ENCODE measurements at places on chromosomes 1 and 21. TPM values are rescaled to one million over a fixed set of nuclear protein-coding genes. Genes with fewer than 3 reads are reported as not detected.

Gene MCOLN2
- 142 TPM for total RNA-seq

Gene PTCH2
- 0.59 TPM for total RNA-seq

Gene SELP
- total RNA-seq: 0.16 TPM

Gene USH2A
- total RNA-seq: not detected

Gene RIPK4
- total RNA-seq: not detected

- no peak for DNase-seq
Observed at GRCh38 chr21:26115899-26116298, 54.7 kb downstream of the APP start.

GRCh38 chr1:244273845-244274619, 177.7 kb downstream of the ADSS2 start:
- no peak for DNase-seq

DNA sequence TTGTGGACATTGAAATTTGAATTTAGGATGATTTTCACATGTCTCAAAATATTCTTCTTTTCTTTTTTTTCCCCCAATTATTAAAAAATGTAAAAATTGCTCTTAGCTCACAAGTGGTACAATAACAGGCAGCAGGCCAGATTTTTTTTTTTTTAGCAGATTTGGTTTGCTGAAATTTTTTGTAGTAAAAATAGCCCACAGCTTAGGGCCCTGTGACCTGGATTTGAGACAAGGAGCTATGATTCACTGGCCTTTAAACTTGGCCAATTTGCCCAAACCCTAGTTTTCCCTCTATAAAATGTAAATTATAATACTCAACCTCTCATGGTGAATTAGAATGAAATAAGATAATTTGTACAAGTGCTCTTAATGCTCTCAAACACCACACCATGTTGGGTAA, 253.8 kb downstream of the DYRK1A start:
- DNase-seq: no peak

DNA sequence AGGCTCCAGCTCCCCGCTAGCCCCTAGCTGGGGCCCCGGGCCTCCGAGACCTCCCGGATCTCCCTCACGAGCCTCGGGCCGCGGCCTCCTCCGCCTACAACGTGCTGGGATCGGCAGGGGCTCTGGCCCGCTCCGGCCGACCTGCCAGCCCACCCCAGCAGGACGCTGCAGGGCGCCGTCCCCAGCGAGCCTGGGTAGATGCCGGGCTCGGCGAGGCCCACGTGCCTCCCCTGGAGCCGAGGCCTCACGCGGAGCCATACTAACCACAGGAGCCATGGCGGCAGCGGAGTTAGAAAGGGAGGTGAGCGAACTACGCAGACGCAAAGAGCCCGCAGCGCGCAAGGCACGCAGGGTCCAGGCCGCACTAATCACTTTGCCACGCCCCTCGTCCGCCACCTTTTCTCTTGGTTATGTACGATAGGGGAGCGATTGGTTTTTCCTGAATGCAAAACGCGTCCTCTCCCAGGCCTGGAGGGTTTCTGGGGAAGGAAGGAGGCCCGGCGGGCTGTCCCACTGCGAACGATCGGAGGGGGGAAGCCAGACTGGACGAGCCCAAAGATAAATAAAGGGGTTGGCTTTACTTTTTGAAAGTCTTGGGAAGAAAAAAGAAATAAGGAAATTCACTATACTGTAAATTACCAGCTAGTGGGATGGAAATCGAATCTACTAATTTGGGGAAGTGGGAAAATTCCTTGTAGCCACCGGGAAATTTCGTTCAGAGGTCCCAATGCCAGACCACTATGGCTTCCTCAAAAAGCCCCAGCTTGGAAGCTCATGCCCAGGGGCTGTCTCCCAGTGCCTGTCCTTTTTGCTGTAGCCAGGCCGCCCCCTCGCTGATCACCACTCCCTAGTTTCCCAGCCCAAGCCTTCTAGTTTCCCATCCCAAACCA, at the start of gene RPL22:
Gene RPL22 (minus strand): TSS at position 298 of the 890 bp plus-strand sequence. CDS start 22 bp downstream, at position 276.
- DNase-seq: peak; percentile 97

GRCh38 chr1:11447903-11448302, 31.1 kb upstream of the DISP3 start:
- DNase-seq: no peak

DNA sequence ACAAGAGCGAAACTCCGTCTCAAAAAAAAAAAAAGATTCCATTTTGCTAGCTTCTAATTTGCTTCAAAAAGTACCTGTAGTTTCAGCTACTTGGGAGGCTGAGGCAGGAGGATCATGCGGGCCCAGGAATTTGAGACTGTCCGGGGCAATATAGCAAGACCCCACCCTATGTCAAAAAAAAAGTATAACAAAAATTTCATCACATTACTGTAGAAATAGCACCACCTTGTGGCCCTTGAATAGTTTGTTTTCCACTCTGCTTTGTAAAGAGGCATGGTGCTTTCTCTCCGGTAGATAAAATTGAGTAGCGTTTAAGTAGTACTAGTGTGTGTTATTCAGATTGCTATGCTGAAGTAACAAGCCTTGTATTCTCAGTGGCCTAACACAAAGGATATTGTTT, 18.2 kb upstream of the MSTO1 start:
- DNase-seq: no peak

DNA sequence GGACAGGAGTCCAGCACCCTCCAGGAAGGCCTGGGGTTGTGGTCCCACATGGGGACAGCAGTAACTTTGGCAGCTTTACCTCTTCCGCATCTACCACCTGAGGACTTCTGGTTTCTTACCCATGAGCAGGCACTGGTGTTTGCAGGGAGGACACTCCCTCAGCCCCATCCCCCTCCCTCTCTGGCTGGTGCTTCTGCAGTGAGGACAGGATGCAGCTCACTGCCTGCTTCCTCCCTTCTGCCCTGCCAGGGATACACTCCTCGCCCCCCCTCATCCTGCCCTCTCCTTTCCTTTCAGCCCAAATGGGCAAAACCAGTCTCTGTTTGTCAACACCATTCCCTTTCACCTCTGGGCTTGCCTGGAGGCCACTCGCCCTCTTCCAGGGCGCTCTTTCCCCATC, 62.4 kb downstream of the KIRREL1 start:
- DNase-seq: no peak

DNA sequence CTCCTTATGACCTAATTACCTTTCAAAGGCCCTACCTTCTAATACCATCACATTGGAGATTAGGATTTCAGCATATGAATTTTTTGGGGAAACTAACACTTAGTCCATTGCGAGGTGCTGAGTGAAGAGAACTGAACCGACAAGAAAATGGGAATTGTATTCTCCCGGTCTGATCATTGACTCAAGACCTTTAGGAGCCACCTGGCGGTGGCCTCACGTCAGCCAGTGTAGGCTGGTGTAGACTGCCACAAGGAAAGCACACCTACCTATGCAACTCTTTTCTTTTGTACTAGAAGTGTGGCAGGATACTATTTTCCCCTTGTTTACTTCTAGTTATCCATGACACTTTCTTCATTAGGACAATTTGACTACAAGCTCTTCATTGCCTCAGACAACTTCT, 333.5 kb upstream of the B3GALT2 start:
- DNase-seq: no peak

DNA sequence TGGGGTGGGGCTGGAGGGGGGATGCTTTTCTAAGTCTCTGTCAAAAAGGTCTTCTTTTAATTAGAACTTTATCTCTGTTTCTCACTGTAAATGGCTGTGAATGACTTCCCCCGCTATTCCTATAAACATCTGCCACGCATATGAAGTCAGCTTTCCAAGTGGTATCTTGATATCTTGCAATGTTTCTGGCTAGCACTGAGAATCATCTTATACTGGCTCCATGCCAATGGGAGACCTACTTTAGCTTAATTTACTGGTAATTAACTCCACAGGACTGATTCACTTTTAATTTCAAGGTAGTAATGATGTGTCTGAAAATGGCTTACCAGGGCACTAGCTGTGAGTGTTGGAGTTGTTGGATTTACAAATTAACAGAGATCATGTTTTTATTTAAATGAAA, 4.3 kb downstream of the GPR88 start:
- no peak for DNase-seq

GRCh38 chr1:196567238-196567637, 41.0 kb downstream of the KCNT2 start:
- no peak for DNase-seq

- DNase-seq: no peak
Observed at GRCh38 chr1:2584686-2585317, 1.8 kb upstream of the PRXL2B start.

GRCh38 chr1:194774535-194774934, 1588.1 kb upstream of the B3GALT2 start:
- DNase-seq: no peak

Data from activated T-helper 2 cell treated with anti-CD3 and anti-CD28 coated beads, Interferon-gamma antibody, Interleukin-2, Interleukin-4, amounts not matched to agents 10 μg/mL and 5 μg/mL and 100 μg/mL, durations not matched to agents 14 hours and 24 hours and 36 hours (primary cell).